ENCODE measurements at places on chromosomes 16 and 17.

GRCh38 chr17:13306310-13306962, 288.6 kb upstream of the ELAC2 start:
- no peak for DNase-seq

GRCh38 chr16:25586826-25587225, 104.9 kb upstream of the HS3ST4 start:
- no peak for DNase-seq

GRCh38 chr17:46026166-46027047, 27.4 kb downstream of the STH start:
- no peak for DNase-seq

GRCh38 chr17:10369239-10369638, 3.6 kb downstream of the MYH13 start:
- no peak for DNase-seq

GRCh38 chr16:64412578-64413280, 709.1 kb downstream of the CDH11 start:
- DNase-seq, result no peak

GRCh38 chr16:17414916-17415315, 55.8 kb downstream of the XYLT1 start:
- DNase-seq, result no peak

DNA sequence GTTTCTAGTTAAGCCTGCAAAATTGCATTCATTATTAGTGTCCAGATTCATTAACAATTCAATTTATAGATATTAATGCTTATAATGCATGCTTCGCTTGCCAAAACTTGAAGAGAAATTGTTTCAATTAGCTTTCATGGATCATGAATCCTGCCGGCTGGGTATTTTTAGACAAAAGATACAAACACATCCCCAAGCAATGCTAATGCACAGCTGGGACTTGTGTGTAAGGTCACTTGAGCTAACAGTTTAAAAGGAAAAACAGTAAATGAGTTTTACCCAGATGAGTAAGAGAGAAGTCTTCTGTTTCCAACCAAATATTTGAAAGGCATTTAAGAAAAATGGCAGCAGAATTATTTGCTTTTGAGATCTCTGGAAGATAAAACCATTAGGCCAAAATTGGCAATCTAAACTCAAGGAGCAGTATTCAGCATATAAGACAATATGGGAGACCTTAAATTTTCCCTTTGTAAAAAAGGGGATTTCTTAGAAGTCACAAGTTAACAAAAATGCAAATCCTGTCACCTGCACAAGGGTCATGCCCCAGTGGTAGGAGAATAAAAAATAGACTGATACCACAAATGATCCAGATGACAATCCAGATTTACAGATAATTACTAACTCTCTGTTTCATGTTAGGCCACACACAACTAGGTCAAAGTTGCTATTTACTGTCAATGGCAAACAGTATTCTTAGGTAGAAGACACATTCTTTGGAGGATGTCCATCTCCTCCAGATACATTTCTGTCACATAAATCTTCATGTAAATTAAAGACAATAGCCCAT, 418.4 kb upstream of the PMFBP1 start:
- no peak for DNase-seq

All from putamen (tissue), 1 donor.